Colonic mucosa (tissue), 4 donors: ENCODE measurements at places on chromosomes 7 and 10. TPM values are rescaled to one million over a fixed set of nuclear protein-coding genes. Genes with fewer than 3 reads are reported as not detected.

Gene NPY
- total RNA-seq: not detected

Gene FAM25A
- not detected for total RNA-seq

Gene SLC13A4
- total RNA-seq: not detected

Gene PRLHR
- not detected for total RNA-seq

Gene NPTX2
- total RNA-seq: 1.6 TPM

Gene CNNM1
- 0.35 TPM for total RNA-seq

Gene SEMA3E
- total RNA-seq: 1.2 TPM

Gene BHLHA15
- total RNA-seq: 2.4 TPM

Gene AZGP1
- 4.6 TPM for total RNA-seq
